IgD-negative memory B cell (primary cell): ENCODE measurements at places on chromosomes 7 and 10. TPM values are rescaled to one million over a fixed set of nuclear protein-coding genes. Genes with fewer than 3 reads are reported as not detected.

Gene HPS6
- 21.9 TPM for polyA plus RNA-seq

Gene GIMAP7
- polyA plus RNA-seq, result 24.1 TPM

Gene ZNF804B
- not detected for polyA plus RNA-seq

Gene NRP1
- not detected for polyA plus RNA-seq

Gene CYP3A4
- polyA plus RNA-seq, result not detected

Gene DDC
- not detected for polyA plus RNA-seq

Gene COX19
- polyA plus RNA-seq, result 26.7 TPM

Gene PCLO
- polyA plus RNA-seq, result not detected

Gene ZCWPW1
- polyA plus RNA-seq, result 12.1 TPM

Gene PHF14
- 11.9 TPM for polyA plus RNA-seq
